ENCODE measurements at places on chromosomes 11 and 22.
A peak's percentile ranks its signal among the peaks of the same experiment; 100 is the strongest.

DNA sequence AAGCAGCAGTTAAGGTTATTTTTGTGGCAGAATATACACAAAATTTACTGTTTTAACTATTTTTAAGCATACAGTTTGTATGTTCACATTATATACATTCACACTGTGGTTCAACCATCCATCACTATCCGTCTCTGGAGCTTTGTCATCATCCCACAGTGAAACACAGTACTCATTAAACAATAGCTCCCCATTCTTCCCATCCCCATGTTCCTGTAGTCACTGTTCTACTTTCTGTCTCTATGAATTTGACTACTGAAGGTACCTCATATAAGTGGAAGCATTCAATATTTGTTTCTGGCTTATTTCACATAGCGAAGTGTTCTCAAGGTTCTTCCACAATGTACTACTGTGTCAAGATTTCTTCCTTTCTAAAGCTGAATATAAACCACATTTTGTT is 32.6 kb downstream of the ZBTB44 start:
- no peak for DNase-seq

GRCh38 chr22:41564563-41564962 is 3.8 kb downstream of the CSDC2 start:
- no peak for DNase-seq

- no peak for DNase-seq
Measured at GRCh38 chr11:11432621-11433319, 79.7 kb upstream of the CSNK2A3 start.

GRCh38 chr11:73257342-73258103 is 14.6 kb upstream of the P2RY6 start:
- DNase-seq, result peak; percentile 73

DNA sequence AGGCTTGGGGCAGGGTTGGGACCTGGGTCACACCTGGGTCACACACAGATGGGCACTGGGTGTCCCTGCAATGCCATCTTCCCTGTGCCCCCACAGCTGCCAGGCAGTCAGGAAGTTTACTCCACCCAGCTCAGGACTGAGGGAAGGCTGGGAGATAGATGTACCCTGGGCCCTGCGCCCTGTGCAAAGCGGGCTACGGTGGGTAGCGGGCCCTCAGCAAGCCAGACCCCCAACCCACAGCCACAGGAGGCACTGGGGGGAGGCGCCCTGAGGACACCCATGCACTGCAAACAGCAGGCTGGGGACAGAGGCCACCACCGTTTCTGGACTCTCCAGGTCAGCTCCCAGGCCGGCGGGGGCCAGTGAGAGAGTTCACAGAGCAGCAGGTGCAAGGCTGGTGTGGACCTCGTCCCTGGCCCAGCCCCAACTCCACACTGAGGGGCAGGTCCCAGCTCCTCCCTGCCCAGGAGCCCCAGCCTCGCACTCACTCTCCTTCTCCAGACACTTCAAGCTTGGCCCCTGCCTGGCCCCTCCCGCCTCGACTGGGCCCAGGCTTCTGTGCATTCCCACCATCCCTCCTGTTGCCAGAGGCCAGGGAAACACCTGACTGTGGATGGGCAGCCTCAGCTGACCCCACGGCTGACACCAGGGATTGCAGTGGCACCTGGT is 4.9 kb downstream of the DUSP8 start:
- DNase-seq, result no peak

- no peak for DNase-seq
Measured at GRCh38 chr22:47119181-47119580, 356.7 kb downstream of the TBC1D22A start.

DNA sequence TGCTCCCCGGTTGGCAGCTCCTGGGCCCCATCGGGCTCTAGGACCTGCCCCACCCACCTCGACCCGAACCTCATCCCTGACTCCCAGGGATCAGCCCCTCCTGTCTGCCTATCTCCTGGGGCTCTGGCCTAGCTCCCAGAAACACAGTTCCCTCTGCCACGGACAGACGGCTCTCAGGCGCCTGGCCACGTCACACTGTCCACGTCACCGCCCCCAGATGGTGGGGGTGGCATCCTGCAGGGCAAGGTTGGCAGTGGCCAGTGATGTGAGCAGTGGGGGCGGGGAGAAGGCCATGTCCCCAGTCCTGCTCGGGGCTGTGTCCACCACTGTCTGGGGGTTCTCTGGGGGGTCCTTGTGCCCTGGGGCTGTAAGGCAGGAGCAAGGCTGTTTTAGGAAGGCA is 29.2 kb downstream of the SYT7 start:
- DNase-seq, result no peak

DNA sequence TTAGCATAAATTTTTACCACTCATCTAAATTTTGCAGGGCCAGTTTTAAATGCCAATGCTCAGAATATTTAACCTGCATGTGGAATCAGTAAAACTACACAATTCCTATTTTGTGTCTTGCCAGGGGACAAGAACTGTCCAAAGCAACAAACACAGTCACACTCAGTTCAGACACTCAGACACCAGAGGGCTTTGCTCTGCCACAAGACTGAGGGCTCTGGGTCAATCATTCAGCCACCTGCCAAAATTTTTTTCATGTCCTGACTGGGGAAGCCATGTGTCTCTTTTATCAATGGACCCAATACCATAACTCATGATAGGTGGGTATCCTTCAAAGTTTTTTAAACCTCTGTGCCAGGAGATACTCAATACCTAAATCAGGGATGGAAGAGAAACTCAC is 304.0 kb upstream of the ANO3 start:
- no peak for DNase-seq

DNA sequence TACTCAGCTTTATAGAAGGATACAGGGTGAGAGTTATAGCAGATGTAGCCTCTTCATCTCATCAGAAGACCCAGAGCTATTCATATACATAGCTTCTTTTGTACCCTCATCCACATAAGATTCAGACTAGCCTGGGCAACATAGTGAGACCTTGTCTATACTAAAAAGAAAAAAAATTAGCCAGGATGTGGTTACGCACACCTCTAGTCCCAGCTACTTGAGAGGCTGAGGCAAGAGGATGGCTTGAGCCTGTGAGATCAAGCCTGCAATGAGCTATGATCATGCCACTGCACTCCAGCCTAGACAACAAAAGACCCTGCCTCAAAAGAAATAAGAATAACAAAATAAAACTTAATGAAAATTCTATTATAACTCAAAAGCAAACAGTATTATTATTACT is 36.7 kb upstream of the B3GNT6 start:
- no peak for DNase-seq

DNA sequence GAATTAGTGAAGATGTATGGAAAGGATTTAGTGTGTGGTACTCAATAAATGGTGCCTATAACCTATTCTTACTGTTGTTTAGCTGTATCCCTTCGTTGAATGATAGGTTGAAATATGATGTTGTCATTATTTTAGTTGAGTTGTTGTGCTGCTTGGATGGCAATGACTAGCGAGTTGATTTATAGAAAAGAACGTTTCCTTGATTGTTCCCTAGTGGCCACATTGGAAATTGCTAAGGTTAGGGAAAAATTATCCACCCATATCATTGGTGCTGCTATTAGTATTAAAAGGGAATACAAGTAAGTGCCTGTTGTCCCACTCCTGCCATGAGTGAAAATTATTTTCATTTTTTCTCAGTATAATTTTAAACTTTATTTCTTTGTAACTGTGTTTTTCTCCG is 14.5 kb downstream of the EMSY start:
- peak; percentile 5 for DNase-seq

GRCh38 chr11:71432761-71433647 is 15.2 kb downstream of the DHCR7 start:
- DNase-seq, result no peak

DNA sequence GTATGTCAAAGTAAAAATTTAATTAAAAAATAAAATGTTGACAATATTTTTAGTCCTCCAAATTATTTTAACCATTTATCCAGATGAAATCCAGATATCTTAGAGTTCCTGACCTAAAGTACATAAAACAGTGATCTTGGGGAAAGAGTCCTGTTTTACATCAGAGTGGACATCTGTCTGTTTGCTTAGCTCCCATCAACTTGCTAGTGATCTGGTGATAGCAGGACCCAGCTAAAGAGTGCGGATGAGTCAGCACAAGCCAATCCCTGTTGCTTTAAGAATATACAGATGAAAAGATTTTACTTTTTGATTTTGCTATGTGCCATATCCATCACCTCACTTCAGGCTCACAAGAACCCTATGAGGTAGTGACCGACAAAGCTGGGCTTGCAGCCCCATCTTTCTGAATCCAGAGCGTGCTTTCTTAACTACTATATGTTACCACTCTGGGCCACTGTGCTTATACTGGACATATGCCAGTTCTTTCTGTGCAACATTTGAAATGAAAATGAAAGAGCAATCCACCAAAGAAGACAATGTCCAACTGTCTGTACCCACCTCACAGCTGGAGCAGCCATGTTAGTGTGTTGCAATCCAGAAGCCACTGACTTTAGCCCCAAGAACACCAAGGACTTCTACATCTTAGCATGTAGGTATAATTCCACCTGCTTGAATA is 167.6 kb upstream of the SESN3 start:
- no peak for DNase-seq

DNA sequence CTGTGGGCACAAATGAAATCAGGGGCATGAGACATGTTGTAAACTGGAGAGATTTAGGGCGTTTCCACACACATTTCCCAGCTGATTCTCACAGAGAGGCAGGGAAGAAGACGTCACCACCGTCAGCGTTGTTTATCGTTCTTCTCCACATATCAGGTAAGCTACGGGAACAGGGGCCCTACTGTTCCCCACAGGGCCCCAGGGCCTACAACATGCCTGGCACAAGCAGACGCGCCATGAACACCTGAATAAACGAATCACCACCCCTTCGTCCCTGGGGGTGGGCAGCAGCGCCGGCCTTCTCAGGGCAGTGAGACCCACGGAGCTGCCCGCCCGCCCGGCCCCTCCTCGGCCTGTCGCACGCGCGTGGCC is 342 bp downstream of the EFCAB6 start:
- peak; percentile 64 for DNase-seq

GRCh38 chr11:22162756-22163155 is 30.1 kb upstream of the ANO5 start:
- no peak for DNase-seq

DNA sequence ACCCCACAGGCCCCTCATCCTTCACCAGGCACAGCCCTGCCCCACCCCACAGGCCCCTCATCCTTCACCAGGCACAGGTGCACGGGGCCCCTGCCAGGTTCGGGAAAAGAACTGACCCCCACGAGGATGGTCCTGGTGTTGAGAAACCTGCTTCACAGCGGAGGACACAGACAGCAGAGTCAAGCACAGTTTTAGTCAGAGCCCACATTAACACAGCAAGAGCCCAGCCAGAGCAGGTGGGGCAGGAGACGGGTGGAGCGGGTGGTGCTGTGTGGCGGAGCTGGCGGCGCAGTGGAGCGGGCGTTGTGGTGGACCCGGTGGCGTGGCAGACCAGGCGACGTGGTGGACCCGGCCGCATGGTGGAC is 1085.5 kb downstream of the BRD1 start:
- no peak for DNase-seq

DNA sequence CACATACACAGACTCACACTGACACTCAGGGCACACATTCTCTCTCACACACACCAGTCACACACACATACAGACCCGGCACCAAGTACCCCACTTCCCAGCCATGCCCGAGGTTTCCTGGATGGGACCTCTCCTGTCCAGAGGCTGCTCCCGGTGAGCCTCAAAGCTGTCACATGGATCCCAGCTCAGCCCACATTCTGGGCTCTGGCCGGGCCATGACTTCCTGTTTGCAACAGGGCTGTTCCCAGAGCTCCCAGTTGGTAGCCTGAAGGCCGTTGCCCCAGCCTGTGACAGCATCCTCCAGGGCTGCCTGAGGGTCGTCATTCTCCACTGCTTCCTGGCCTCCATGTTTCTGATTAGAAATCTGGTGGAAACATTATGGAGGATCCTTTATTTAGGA is 14.6 kb upstream of the CYP2D6 start:
- DNase-seq, result no peak

- DNase-seq, result no peak
Measured at GRCh38 chr11:74669211-74670160, 61.7 kb downstream of the CHRDL2 start.

- no peak for DNase-seq
Measured at GRCh38 chr11:130269326-130269943, 45.3 kb downstream of the ZBTB44 start.

GRCh38 chr22:30871391-30872284 is 96.9 kb downstream of the MORC2 start:
- no peak for DNase-seq

DNA sequence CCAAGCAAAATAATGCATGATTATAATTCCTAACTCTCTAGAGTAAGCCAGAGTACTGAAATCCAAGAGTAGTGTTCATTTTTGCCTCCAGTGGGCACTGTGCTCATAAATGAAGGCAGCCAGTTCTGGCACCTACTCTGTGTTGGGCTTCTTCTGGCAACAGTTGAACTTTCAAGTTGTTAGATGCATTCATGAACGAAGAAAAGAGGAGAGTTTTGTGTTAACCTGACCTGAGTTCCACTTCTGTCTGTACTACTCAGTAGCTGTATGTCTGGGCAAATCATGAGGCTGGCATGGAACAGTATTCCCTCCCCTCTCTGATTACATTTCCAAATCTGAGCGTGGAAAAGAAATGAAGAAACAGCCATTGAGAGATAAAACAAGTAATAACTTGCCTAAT is 20.3 kb upstream of the TENM4 start:
- peak; percentile 74 for DNase-seq

- DNase-seq, result no peak
Measured at GRCh38 chr22:38789606-38790005, 4.3 kb downstream of the DNAL4 start.

DNA sequence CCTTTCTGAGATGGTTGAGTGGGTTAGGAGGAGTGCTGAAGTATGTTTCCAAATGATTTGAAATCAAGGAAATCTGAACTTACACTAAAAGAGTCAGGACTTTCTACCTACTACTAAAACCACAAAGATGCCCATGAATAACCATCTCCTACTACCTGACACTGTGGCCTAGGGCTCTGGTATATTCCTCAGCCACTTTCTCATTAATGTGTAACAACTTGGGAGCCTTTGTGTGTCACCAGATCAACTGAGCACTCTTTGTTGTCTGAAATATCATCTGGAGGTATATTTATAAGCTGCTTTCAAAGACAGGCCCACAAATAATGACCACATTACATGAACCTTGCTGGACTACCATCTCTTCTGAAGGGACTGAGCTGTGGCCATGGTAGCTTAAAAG is 43.9 kb downstream of the RELT start:
- DNase-seq, result no peak

- no peak for DNase-seq
Measured at GRCh38 chr11:8596504-8597046, 2.5 kb upstream of the STK33 start.

GRCh38 chr11:64791781-64792291 is 11.2 kb downstream of the MAP4K2 start:
- DNase-seq, result no peak

GRCh38 chr11:28874706-28875105 is 766.5 kb downstream of the METTL15 start:
- no peak for DNase-seq

- DNase-seq, result no peak
Measured at GRCh38 chr11:117997406-117997805, 11.2 kb downstream of the IL10RA start.

DNA sequence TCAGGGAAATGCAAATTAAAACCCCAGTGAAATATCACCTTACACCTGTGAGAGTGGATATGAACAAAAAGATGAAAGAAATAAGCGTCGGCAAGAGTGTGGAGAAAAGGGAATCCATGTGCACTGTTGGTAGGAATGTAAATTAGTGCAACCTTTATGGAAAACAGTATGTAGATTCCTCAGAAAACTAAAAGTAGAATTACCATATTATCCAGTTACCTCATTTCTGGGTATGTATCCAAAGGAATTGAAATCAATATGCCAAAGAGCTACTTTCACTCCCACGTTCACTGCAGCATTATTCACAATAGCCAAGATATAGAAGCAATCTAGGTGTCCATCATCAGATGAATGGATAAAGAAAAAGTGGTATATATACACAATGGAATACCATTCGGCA is 246.0 kb upstream of the ARHGAP20 start:
- DNase-seq, result no peak

Data from eye (tissue), 1 donor.